LHCN-M2 (cell line): ENCODE measurements at places on chromosomes 1 and 21. TPM values are rescaled to one million over a fixed set of nuclear protein-coding genes. Genes with fewer than 3 reads are reported as not detected.

GRCh38 chr1:186295980-186296379 is 79.1 kb downstream of the TPR start:
- no peak for DNase-seq

GRCh38 chr1:106937104-106937503 is 119.4 kb upstream of the PRMT6 start:
- DNase-seq, result peak; percentile 38

DNA sequence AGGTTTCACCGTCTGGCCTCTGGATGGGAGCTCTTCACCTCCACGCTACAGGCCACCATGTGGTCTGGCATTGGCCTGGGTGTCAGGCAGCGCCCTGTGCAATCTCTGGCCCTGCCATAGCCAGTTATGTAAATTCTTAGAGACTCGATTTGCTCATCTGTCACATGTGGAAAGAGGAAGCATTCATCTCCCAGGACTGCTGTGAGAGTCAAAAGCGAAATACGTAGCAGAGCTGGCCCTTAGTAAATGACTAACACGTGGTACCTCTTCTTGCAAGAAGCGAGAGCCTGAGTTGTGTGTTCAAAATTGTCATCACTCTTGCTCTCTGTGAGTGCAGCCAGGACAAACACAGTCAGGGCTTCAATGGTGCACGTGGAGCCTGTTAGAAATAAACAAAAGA is 159.0 kb upstream of the BACE2 start:
- DNase-seq, result no peak

- no peak for DNase-seq
Observed at GRCh38 chr1:22426781-22427180, 24.9 kb upstream of the ZBTB40 start.

- no peak for DNase-seq
Observed at GRCh38 chr1:114470681-114471080, 40.3 kb downstream of the TRIM33 start.

DNA sequence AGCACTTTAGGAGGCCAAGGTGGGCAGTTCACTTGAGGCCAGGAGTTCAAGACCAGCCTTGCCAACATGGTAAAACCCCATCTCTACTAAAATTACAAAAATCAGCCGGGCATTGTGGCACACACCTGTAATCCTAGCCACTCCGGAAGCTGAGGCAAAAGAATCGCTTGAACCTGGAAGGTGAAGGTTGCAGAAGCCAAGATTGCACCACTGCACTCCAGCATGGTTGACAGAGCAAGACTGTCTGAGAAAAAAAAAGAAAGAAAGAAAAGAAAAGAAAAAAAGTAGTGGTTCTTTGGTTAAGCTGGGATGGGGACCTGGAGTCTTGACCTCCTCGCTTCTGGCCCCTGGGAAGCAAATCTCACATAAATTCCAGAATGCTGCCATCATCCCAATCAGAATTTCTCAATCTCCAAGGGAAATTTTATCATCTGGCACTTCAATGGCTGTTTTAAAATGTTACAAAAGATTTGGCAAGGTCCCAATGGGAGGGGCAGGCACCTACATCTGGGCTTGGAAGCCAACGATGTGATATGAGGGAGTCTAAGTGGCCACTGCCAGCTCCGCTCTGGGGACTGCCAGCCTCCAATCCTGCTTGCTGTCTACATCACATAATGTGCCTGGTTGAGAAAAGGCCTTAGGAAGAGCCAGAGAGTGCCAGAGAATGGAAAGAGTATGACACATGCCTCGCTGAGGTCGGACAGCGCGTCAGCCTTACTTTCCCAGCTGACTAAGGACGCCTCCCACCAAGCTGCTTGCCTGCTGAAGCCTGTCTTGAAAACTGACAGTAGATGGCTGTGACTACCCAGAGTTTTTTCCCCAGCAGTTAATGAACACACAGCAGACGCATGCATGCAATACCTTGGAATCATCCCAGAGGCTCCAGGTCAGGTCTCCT is 42.1 kb upstream of the SRP9 start:
- peak; percentile 94 for DNase-seq

- no peak for DNase-seq
Observed at GRCh38 chr21:34857122-34857713, 188.4 kb downstream of the CLIC6 start.

GRCh38 chr1:115196296-115196695 is 107.0 kb upstream of the TSPAN2 start:
- DNase-seq, result no peak

DNA sequence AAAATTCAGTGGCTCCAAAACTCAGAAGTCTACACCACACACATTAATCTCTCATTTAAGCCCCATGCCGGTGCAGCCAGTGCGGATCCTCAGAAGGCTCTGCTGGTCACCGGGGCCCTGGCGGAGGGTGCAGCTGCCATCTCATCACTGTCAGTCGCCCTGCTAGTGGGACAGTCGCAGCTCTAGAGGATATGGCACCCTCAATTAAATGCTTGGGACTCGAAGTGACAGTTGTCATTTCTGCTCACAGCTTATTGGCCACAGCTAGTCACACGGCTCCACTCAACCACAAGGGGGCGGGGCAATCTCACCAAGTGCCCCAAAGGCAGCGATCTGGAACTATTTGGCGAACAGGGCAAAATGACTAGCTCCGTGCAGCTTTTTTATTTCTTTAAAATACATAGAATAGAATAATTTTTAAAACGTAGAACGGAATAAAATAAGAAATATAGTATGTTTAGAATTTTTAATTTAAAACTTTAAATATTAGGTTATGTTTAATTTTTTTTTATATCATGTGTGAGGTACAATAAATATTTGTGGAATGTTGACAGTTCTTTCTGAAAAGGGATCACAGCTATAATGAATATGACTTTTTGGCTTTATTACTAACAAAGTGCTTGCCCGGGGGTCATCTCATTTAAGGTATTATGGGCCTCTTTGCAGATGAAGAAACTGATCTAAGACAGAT is 8.0 kb upstream of the MAN1C1 start:
- peak; percentile 53 for DNase-seq

GRCh38 chr1:171112119-171112518 is 21.4 kb downstream of the FMO3 start:
- no peak for DNase-seq

- no peak for DNase-seq
Observed at GRCh38 chr1:22912311-22912710, 60.4 kb downstream of the LACTBL1 start.

- no peak for DNase-seq
Observed at GRCh38 chr1:116971965-116972673, 29.4 kb upstream of the CD101 start.

RGS1 gene
- total RNA-seq, result 0.11 and 0.19 TPM in 2 replicates

TMEM51 gene
- 9.5 and 12.1 TPM in 2 replicates for total RNA-seq

CR1L gene
- not detected in 2 replicates for total RNA-seq

LRRC7 gene
- total RNA-seq, result 0.45 and 0.80 TPM in 2 replicates

VCAM1 gene
- 0.51 and 0.63 TPM in 2 replicates for total RNA-seq

SIM2 gene
- 8.1 and 9.1 TPM in 2 replicates for total RNA-seq

OR2L2 gene
- not detected in 2 replicates for total RNA-seq

LINGO4 gene
- not detected in 2 replicates for total RNA-seq

SYTL1 gene
- total RNA-seq, result 0.63 TPM in 1 of 2 replicates, not detected in the other

CDCP2 gene
- not detected in 2 replicates for total RNA-seq
